CD8-positive, alpha-beta memory T cell (primary cell): ENCODE measurements at places on chromosomes 16 and 17.

- no peak for DNase-seq
These were observed 10.0 kb downstream of the KRT16 start for GRCh38 chr17:41602524-41602923.

DNA sequence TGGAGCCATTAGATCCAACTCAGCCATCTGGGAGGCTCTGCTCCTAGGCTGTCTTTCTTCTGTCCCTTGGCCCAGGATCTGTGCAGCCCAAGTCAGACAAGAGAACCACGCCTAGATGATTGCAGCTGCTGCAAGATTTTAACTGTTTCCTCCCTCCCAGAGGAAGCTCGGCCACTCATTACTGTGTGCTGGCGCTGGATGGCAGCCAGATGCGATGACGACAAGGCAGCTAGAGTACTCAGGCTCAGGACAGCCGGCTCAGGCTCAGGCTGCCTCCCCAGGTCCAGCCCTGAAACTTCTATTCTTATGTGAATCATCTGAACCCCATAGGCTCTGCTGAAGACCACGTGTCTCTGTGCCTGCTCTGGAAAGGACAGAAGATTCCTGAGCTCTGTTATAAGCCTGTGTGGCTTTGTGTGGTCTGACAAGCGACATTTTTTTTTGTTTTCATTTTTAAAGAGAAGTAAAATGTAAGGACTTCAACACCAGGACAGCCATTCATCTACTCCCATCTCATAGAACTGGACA is 32.1 kb upstream of the FBXW10B start:
- DNase-seq: no peak

- no peak for DNase-seq
These were observed 7.6 kb upstream of the PHKG2 start for GRCh38 chr16:30740364-30741251.

DNA sequence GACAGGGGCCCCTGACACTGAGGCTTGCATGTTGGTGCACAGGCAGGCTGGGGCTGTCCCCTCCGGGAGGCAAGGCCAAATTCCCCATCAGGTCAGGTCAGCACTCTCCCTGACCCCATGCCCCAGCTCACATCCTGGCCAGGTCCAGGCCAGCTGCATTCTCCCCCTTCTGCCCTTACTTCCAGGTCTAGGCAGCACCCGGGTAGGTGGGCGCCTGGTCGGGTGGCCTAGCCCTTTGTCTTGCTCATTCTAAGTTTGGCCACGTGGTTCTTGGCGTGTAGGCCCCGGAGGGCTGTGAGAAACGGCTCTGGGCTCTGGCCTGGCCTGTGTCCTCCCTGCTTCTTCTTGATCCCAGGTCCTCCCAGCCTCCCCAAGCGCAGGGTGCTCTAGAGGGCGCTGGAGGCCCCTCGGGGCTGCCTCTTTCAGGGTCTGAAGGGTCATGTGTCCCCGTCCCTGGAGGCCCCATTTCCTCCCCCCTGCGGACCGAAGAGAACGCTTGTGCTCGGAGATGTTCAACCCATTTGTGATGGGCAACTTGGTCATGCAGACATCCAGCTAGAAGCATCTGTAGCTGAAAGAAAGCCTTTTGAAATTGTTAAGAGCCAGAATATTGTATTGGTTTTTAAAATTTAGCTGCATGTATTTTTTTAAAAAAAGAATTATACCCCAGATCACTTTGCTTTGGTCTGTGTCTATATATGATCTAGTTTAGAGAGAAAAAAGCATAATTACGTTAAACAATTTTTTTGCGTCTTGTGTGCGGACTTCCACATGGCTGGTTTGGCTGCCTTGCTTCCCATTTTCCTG is 6.7 kb downstream of the BAHCC1 start:
- no peak for DNase-seq

- DNase-seq: no peak
These were observed 27.0 kb upstream of the NF1 start for GRCh38 chr17:31067691-31068184.

GRCh38 chr16:55572439-55572838 is 6.0 kb downstream of the CAPNS2 start:
- DNase-seq: no peak

GRCh38 chr17:55177159-55177854 is 87.5 kb upstream of the HLF start:
- DNase-seq: no peak

DNA sequence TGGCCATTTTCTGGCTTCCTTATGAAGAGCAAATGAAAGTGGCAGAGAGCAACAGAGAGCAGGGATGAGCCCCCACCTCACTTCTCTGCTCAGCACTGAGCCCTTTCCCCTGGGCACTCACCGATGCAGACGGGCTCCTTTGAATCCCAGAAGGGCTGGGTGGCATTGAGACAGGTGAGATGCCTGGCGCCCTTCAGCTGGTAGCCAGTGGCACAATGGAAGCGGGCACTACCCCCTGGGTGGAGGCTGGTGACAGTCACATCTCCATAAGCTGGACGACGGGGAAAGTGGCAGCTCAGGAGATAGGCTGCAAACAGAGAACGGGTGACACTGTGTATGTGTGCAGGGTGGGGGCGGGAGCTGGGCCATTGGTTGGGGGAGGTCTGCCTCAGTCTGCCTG is 12.5 kb upstream of the PHF12 start:
- DNase-seq: no peak

GRCh38 chr16:58413359-58413758 is 21.1 kb downstream of the GINS3 start:
- no peak for DNase-seq

DNA sequence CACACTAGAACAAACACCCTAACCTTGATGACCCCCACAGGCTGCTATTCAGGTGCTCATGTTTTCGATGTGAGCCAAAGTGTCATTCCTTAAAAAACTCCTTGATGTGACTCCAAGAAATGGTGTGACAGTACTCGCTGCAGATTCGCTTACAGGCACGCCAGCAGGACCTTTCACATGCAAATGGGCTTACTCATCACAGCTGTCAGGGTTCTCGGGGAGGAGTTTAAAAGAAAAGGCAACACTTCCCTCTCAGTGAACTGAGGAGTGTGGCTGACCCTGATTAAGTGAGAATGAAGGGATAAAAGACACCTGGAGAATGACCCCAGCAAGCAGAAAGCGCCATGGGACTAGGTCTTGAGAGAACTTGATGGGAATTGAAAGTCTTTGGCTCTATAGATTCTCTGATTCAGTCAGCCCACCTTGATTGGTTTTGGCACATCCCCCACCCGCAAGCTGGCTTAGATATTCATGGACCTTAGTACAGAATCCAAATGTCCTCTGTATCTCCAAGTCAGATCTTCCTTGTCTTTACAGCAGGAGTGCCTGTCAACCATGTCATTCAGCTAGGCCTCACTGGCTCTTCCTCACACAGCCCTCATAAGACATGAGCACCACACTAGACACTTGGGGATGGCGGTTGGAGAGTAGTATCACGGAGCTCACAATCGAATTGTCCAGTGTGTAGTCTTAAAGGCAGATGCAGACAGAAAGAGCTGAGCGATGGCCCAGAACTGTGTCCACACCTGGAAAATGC is 82.6 kb downstream of the HIC1 start:
- DNase-seq: no peak

- DNase-seq: no peak
These were observed 2.0 kb upstream of the ABR start for GRCh38 chr17:1181753-1182137.

- no peak for DNase-seq
These were observed 209.4 kb downstream of the IRX3 start for GRCh38 chr16:54077050-54077821.

DNA sequence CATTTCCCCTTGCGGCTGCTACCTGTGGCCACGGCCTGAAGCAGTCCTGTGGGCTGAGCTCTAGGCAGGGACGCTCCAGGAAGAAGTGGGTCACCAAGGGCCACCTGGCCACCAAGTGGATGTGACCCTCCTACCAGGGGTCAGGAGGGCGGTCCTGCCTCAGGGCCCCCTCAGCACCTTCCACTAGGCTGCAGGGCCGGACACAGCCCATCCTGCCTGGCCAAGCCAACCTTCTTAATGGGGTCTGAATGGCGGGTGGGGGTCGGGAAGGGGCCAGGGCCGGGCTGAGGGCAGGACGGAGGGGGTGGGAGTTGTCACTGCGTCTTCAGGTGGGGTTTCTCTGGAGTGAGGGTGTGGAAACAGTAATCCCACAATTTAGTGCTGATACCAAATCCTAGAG is 13.2 kb upstream of the MLKL start:
- no peak for DNase-seq

DNA sequence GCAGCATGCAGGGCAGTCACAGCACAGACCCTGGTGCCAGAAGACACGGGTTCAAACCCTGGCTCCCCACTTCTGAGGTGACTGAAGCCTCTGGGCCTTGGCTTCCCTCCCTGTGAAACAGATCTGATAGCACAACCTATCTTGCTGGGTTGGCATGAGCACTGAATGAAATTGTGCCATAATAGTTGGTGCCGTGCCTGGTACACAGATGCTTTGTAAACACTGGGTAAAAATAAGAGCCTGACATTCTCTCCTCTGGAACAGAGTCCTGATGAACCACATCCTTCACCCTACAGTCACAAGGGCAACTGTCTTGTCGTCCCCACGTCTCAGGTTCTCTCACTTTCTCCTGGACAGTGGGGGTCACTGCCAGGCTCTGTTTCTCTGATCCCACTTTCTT is 35.7 kb downstream of the NOS2 start:
- DNase-seq: no peak

DNA sequence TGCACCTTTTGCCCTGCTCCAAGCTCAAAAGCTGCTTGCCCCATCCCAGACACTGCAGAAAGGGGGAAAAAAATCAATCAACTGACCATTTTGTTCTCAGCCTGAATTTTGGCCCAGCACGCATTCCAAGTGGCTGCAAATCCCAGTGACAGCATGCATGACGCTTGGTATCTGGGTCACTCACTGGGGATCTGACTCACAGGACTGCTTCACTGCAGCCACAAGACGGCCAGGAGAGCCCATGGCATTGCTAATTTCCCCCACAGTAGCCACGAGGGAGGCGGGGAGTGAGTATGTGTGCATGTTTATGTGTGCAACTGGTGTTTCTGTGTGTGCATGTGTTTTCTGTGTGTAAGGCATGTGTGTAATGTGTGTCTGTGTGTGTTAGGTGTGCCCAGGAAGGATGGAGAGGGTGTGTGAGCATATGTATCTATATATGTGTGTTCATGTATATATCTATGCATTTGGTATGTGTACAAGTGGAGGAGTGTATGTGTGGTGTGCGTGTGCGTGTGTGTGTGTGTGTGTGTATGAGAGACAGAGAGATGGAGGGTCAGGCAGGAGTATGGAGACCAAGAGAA is 33.8 kb downstream of the SDK2 start:
- no peak for DNase-seq

- no peak for DNase-seq
These were observed 3.6 kb downstream of the GLP2R start for GRCh38 chr17:9829343-9829742.

GRCh38 chr17:73286863-73287296 is 24.9 kb downstream of the CDC42EP4 start:
- no peak for DNase-seq

- no peak for DNase-seq
These were observed 1.1 kb downstream of the KSR1 start for GRCh38 chr17:27457360-27457715.

DNA sequence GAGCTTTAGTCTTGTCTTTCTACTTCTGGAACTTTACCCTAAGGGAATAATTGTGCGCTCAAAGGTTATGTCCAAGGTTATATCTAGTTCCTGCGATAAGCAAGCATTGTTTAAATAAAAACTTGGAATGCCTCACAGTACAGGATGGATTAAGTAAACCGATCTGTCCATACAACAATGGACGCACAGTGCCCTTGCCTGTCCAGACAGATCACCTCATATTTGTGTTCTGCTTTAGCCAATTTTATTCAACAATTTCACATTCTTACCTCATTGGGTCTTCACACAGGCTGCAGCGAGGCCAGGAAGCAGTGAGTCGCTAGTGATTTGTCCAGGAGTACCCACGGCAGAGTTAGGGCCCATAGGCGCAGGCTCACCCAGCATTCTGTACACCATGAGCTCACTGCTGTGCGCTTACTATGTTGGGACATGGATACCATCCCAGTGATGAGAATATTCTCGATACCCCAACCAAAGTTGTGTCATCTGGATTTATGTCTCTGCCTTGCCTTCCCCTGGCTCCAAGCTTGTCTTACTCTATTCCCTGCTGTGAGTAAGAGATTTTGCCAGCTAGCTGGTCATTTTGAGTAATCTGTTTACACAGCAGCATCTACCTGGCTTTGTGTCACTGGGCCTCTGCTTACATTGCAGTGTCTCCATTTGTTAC is 39.8 kb downstream of the USP43 start:
- no peak for DNase-seq

DNA sequence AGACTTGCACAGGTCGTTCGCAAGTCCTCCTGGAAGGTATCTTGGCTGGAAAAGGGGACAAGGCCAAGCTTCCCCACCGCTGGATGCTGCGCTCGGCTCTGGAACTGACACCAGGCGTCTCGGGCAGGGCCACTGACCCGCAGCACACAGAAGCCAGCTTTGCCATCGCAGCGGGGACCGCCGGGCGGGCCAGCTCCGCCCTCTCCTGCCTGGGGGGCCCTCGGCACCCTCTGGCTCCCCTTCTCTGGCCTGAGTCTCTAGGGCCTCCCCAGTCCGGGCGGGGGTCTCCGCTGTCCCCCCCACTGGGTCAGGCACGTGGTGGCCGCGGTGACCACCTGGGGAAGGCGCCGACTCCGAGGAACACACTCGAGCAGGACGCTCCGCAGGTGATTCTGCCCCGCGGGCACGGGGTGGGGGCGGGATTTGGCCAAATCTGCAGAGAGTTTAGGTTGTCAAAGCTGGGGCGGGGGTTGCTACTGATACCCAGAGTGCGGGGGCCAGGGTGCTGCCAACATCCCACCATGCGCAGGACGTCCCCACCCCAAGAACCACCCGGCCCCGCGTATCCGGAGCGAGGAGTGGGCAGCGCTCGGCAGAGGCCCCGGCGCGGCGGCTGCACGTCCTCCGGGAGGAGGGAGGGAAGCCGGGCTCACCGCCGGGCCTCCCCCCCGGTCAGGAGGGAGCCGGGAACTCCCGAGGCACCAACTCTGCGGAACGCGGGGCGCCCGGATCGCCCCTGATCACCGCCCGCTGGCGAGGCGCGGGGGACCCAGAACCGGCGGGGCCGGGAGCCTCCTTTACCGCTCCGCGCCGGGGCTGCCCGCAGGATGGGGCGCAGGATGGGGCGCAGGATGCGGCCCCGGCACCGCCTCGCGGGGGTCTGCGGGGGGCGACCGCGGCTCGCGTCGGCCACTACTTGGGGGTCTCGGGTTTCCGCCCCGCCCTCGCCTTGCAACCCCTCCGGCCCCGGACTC is 744 bp upstream of the METRNL start:
- DNase-seq: no peak

DNA sequence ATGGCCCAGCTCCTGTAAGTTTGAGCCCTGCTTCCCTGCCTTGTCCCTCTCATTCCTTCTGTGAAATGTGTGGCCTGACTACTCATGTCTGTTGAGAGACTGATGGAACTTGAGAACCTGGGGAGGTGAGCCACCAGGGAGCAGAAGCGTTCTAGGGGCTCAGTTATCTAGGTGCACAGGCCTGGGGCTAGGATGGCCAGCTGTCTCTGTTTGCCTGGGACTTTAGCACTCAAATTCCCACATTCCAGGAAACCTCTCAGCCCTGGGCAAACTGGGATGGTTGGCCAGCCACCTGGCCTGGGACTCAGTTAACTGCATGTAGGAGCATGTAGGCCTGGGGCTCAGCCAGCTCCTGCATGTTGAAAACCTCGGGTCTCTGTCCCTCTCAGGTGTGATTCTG is 9.3 kb upstream of the EPN3 start:
- no peak for DNase-seq
